Stimulated activated CD8-positive, alpha-beta memory T cell treated with anti-CD3 and anti-CD28 coated beads, Interleukin-2, amount 100 ng/mL, for 1 hour (primary cell): ENCODE measurements at places on chromosomes 13 and 19.

- no peak for DNase-seq
Observed at GRCh38 chr13:26050568-26051230, 1.1 kb downstream of the SHISA2 start.

DNA sequence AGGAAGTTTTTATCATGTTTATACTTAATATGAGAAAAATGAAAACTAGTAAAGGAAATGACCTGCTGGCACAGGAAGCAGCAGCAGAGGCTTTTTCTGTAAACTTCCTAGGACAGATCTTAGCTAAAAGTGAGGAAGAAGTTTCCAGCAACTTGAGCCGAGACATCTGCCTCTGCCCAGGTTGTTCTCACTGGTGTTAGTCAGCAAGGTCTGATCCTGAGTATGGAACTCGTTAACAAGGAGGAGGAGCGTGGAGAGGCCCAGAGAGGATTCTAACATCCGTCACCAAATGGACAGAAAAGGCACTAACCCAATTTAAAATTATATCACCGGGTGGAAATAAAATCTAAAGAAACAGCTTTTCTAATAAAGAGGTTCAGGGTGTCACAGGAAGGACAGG, 43.6 kb downstream of the PHF11 start:
- no peak for DNase-seq

- DNase-seq, result no peak
Observed at GRCh38 chr13:23946900-23947299, 49.6 kb upstream of the C1QTNF9B start.

DNA sequence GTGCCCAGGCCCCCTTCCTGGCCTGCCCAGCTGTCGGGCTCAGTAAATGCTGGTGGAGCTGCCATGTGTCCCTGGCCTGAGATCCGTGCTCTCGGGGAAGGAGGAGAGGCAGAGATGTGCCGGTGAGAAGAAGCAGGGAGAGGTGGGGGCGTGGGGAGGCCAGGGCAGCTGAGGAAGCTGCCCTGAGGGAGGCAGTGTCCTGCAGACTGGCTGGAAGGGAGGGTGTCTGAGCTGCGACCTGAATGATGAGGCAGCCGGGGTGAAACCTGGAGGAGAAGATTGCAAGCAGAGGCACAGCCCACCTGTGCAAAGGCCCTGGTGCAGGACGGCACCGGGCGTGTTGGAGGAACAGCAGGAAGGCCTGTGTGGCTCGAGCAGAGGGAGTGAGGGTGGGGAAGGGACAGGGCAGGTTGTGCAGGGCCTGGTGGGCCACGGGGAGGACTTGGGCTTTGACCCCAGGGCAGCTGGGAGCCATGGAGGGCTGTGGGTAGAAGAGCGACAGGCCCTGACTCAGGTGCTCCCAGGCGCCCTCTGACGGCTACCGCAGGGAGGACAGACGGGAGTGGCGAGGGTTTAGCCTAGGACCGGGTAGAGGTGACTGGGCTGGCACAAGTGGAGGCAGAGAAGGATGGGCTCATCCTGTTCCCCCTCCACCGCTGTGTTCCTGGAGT, 14.0 kb upstream of the CELF5 start:
- peak; percentile 51 for DNase-seq

DNA sequence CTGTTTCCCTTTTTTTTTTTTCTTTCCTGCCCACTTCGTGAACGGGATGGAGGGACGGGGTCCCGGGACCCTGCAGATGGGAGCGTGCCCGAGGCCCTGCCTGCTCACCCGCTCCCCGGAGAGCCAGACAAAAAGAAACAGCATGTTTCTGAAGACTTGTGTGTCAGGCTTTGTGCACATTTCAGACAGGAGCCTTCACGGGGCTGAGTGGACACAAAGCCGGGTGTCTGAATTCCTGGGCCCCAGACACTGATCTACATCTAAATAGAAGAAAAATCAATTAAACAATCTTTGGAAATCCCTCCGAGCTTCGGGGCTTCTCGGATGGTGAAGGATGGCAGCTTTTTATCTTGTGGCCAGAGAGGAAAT, 4.2 kb downstream of the PGPEP1 start:
- DNase-seq, result no peak

DNA sequence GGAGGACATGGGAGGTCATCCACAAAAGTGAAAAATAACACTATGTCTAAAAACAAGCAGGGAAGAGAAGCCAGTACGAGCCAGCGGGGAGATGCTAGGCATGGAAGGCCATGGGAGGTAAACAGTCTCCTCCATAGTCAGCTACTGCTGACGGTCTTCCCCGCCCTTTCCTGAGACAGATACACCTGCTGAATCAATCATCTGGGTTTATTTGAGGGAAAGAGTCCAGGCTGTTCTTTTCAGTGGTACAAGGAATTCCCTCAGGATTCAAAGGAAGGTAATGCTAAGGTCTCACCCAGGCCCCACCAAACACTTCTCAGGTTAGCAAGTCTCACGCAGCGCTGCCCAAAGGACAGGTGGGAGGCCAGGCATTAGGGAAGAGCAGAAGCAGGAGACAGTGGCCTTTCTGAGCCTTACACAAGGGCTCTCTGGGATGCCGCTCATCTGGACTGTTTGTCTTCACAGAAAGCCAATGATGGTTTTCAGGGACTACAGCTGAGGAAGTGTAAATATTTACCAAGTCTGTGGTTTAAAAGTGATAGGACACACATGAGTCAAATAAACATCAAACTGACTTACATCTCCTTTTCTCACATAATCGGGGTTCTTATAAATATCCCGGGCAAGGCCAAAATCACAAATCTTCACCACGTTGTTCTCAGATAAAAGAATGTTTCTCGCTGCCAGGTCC, 173.9 kb downstream of the FLT1 start:
- DNase-seq, result no peak

- no peak for DNase-seq
Observed at GRCh38 chr13:32902029-32902780, 114.0 kb upstream of the KL start.

GRCh38 chr19:47176071-47176626, 45.5 kb downstream of the SAE1 start:
- no peak for DNase-seq

- DNase-seq, result no peak
Observed at GRCh38 chr13:64791373-64791772, 2438.8 kb downstream of the PCDH9 start.

DNA sequence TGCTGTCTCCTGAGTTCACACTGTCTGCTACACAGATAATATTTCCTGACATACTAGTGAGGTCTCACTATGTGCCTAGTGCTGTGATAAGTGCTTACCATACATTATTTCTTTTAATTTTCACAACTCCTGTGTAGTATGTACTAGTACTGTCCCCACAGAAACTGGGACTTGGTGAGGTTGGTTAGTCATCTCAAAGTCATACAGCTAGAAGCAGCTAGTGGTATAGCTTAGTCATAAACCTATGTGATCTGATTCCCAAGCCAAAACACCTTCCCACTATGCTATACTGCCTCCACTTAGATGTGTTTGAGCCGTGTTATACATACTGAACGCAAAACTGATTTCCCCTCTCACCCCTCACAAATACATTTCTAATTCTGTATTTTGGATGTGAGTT, 10.5 kb downstream of the MTMR6 start:
- DNase-seq, result no peak

GRCh38 chr13:67372868-67373464, 142.8 kb upstream of the PCDH9 start:
- DNase-seq, result no peak

DNA sequence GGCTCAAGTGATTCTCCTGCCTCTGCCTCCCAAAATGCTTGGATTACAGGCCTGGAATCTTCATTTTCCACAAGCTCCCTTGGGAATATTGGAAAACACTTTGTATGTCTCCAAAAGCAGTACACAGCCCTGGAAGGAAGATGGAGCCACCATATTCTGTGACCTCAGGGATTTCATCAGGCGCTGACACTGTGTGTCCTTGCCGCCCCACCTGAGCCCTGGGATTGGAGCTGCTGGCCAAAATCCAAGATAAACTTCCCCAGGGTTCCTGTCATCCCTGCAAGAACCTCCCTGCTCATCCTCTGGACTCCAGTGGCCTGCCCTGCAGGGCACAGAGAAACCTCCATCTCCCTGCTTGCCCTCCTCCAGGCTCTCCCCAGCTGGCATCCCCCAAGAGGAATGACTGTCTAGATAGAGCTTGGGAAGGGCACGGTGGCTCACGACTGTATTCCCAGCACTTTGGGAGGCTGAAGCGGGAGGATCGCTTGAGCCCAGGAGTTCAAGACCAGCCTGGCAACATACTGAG, 1.3 kb upstream of the GNG7 start:
- DNase-seq, result no peak

DNA sequence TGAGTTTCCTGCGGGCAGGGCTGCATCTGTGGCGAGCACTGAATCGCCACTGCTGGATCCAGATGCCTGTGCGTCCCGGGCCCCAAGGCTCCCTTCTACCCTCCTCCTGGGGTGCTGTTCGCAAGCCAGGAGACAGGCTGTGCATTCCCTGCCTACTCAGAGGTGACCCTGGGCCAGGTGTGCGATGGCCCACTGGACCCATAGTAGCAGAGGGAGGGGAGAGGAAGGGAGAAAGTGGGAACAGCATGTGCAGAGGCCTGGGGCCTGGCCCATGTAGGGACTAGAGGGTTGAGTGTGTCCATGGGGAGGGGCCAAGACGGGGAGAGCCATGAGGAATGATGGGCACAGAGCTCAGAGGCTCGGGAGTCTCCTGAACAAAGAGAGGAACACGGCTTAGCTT, 27.3 kb downstream of the CARM1 start:
- no peak for DNase-seq

DNA sequence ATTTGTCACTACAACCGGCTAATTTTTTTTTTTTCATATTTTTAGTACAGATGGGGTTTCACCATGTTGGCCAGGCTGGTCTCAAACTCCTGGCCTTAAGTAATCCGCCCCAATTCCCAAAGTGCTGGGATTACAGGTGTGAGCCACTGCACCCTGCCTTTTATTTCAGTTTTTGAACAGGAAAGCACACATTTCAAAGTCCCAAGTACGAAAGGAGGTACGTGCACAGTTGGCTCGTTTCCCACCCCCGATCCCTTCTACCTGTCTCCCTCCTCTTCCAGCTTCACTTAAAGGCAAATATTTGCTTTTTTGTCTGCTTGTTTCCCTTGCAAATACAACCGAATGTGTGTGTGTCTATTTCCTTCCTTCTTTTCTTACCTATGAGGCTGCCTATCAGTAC, 30.5 kb downstream of the ZIC5 start:
- DNase-seq, result no peak

DNA sequence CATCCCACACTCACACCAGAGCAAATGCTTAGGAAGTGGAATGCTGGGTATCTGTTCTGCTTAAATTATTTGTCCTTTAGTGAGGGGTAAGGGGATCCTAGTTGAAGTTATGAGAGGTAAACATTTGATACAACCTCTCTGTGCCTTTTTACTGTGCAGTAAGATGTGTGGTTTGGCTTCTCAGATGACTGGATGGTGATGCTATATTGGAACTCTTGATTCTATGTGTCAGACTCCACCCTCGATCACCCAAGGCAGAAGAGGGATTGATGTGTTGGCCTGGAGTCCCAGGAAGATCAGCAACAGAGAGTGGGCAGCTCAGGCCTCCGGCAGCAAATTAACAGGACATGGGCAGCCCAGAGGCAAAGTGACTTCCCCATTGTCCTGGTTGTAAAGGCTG, 66.7 kb downstream of the SIPA1L3 start:
- no peak for DNase-seq

- no peak for DNase-seq
Observed at GRCh38 chr19:45322311-45322710, 364 bp downstream of the CKM start.

GRCh38 chr19:18422530-18423191, 3.5 kb downstream of the SSBP4 start:
- no peak for DNase-seq

DNA sequence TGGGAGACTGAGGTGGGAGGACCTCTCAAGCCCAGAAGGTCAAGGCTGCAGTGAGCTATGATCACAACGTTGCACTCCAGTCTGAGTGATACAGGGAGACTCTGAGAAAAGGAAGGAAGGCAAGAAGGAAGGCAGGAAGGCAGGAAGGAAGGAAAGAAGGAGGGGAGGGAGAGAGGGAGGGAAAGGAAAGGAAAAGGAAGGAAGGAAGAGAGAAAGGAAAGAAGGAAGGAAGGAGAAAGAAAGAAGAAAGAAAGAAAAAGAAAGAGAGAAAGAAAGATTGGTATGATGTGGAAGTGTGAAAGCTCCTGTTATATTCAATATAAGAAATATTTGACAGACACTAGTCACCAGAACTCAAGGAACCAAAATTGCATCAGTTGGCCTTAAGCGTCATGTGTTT, 32.5 kb upstream of the CEBPG start:
- DNase-seq, result no peak

- no peak for DNase-seq
Observed at GRCh38 chr13:112574416-112574815, 13.5 kb downstream of the TUBGCP3 start.

- DNase-seq, result no peak
Observed at GRCh38 chr13:24074678-24075077, 85.8 kb upstream of the SPATA13 start.

GRCh38 chr19:883661-884211, 9.3 kb downstream of the MED16 start:
- DNase-seq, result no peak

- DNase-seq, result no peak
Observed at GRCh38 chr19:9799162-9799561, 19.7 kb downstream of the FBXL12 start.

- no peak for DNase-seq
Observed at GRCh38 chr19:45670670-45671453, 2.8 kb downstream of the GIPR start.

DNA sequence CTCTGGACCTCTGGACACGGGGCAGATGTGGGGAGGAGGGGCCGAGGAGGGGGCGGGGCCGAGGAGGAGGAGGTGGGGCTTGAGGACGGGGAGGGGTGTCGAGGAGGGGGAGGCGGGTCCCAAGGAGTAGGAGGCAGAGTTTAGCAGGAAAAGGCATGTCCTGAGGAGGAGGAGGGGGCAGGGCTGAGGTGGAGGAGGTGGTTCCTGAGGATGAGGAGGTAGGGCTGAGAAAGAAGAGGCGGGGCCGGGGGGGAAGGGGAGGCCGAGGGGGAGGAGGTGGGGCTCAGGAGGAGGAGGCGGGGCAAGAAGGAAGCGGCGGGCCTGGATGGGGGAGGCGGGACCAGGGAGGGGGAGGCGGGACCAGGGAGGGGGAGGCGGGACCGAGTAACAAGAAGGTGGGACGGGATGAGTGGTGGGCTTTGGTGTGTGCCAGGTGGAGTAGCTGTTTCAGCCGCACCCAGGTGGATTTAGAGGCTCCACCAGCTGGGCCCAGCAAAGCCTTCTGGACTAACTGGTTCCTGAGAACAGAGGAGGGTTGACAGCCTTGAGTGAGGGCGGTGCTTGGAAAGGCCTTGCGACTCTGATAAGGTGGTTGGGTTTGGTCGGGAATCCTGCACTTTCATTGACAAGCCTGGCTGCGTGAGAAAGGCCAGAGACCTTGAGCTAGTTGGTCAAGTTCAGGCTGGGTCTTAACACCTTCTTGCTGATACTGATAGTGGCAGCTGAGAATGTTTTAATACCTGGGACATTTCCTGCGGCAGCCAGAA, 7.7 kb downstream of the TECR start:
- no peak for DNase-seq

- DNase-seq, result no peak
Observed at GRCh38 chr13:85313761-85314503, 485.3 kb downstream of the SLITRK6 start.

DNA sequence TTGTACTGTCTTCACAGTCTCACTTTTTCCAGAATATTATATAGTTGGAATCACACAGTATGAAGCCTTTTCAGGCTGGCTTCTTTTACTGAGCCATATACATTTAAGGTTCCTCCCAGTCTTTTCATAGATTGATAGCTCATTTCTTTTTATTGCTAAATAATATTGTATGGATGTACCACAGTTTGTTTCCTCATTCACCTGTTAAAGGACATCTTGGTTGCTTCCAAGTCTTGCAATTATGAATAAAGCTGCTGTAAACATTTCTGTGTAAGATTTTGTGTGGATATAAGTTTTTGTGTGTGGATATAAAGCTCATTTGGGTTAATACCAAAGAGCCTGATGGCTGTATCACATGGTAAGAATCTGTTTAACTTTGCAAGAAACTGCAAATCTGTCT, 24.5 kb upstream of the CYP2A7 start:
- DNase-seq, result no peak
